ENCODE measurements at places on chromosomes 16 and 17.

DNA sequence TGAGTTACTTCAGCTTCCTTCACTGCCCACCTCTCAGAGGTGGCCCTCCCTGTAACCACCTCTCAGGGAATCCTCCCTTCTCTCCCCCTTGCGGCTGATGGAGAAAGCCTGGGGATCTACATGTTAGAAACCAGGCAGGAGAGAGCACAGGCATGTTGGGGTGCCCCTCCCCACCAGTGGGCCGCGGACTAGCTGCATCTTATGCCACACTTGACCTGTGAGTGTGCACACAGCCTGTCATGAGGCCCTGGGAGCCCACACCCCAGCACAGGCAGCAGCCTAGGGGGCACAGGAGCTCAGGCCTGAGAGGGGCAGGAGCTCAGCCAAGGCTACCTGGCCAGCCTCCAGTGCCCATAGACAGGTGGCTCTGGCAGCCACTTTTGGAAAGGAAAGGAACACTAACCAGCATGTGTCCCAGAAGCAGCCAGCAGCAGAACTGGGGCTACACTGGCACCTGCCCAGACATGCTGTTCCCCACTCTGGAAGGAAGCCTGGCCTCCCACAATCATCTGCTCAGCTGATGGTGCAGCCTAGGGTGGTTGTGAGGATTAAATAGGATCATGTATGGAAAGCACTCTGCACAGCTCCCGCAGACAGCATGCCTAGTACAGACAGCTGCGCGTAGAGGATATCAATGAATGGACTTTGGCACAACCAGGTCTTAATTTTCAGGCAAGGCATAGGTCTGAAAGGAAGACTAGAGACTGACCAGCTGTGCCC is 60.5 kb downstream of the TMEM132E start:
- no peak for DNase-seq

DNA sequence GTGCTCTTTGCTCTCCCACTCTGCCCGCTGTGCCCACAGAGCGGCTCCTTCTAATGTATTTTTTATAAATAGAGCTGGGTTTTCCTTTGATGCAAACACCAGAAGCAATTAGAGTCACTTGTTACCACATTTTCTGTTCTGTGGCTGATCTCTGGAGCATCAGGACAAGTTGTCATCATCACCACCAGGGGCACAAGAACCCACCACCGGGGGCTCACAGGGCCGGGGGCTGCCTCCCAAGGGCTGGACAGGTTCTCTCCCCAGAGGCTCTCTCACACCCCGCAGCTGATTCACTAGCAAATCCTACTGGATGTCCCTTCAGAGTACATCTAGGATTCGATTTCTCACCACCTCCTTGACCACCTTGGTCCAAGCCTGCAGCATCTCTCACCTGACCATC is 18.5 kb downstream of the C16orf82 start:
- DNase-seq: no peak

- DNase-seq: no peak
Measured at GRCh38 chr17:4215882-4216570, 47.8 kb downstream of the ANKFY1 start.

GRCh38 chr16:75494184-75494583 is 1.1 kb downstream of the CHST6 start:
- DNase-seq: no peak

DNA sequence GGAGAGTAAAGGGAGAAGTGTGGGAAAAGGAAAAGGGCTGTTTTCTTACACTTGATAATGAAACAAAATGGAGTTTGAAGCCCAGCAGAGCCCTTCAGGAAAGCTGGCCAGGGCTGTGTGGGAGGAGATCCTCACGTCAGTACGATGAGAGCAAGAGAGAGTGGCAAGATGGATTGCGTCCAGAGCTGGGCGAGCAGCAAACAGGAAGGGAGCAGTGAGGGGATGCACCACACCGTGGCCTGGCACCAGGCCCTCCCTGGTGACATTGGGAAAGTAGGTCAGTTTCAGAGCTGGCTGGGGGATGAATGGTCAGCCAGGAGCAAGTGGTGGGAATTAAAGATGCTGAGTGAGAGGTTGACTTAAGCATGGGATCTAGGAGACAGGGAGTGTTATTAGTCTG is 273.6 kb downstream of the GRIN2A start:
- DNase-seq: no peak

DNA sequence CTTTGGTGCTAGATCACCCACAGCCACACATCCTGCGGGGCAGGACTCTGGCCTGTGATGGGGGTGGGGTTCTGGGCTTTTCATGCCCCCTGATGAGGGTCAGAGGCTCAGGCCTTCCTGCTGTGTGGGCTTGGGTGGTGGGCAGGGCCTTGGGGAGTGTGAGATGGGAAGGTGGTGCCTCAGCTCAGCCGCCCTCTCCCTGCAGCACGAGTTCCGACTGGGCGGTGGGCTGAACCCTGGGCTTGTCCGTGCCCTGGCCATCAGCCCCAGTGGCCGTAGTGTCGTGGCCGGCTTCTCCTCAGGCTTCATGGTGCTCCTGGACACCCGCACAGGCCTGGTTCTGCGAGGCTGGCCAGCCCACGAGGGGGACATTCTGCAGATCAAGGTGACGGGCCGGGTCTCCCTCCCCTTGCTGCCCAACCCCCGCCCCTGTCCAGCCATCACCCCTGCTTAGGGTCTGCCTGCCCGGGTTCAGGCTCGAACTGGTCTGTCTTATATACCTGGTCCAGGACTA is 6.8 kb upstream of the SERPINF2 start:
- no peak for DNase-seq

All from BJ (cell line).